Stimulated activated CD4-positive, alpha-beta T cell treated with anti-CD3 and anti-CD28 coated beads, Interleukin-1b, Interleukin-23, amount 100 ng/mL, for 1 hour (primary cell): ENCODE measurements at places on chromosomes 13 and 19.

DNA sequence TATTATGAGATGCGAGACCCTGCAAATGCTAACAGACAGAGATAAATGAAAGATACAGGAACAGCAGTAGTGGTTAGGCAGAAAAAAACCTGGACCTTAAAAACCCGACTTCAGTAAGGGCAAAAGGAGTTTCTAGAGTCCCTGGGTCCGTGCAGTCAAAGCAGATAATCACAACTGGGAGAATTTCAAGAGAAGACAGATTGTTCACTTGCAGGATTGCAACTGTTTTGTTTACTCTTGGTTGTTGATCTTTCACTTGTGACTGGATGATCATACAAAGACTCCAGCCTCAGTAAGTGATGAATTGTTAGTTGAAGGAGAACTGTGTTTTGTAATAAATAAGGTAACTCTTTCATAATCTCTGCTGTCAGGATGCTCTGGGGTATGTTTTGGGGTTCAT, 135.1 kb downstream of the GPC6 start:
- no peak for DNase-seq

DNA sequence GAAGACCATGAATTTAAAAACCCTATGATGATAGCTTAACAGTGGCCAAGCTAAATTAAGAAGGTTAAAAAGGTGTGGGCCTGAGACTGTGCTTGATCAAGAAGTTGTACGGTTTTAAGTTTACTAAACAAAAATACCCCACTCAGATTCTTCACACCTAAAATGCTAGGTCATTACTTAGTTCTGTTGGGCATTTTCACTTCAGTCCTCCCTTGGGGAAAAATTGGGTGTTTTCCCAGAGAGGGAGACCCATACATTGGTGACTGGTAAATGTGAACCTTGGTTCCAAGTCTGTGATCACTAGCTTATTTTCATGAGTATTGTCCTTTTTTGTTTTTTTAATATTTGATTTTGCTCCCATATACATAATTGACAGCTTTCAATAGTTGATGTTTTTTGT, 44.4 kb downstream of the MTUS2 start:
- DNase-seq = no peak

DNA sequence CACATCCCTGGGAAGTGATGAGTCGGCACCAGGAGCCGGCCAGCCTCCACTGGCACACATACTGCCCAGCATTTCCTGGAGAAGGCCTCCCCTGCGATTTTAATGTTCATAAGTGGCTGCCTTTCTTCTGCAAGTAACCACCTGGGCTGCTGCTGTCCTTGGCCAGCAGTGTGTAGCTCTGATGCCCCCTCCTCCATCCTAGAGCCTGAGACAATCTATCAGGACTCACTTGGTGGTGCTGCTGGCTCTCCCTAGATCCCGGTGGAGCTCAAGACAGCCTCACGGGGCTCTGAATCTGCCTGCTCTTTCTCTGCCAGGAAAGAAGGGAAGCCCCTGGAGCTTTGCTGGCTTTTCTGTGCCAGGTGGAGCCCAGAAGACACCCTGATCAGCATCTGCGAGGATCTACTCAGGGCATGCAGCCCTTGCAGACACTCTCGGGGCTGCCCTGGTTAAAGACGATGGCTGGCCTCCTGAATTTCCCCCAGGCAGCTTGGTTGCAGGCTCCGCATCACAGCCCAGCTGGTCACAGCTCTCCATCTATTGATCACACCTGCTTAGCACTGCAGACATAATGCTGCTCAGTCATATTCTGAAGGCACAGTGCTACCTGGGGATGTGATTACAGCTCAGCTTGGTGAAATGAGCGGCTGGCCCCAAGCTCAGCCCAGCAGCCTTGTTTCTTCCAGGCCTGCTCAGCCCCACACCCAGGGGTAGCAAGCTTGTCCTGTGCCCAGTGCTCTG, 122.3 kb downstream of the ZDHHC20 start:
- no peak for DNase-seq

- no peak for DNase-seq
These were observed 815.9 kb upstream of the KLHL1 start for GRCh38 chr13:70923863-70924752.

DNA sequence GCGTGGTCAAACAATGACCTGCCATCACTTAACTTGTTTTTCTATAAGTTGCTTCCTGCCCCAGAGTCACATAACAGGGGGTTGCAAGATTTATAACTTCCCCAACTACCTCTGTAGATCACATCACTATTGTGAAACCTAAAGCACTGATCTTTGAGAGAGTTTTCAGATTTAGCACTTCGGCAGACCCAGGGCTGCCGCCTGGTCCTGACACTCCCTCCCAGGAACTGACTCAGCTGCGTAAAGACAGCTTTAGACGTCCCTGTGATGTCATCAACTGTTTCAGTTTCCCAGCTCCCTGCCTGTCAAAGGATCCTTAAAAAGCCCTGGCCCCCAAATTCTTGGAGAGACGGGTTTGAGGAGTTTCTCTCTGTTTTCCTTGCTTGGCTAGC, 33.3 kb downstream of the IGFL2 start:
- DNase-seq = no peak

- DNase-seq = no peak
These were observed 17.5 kb downstream of the TMED1 start for GRCh38 chr19:10818301-10819123.

- peak; percentile 89 for DNase-seq
These were observed 6.0 kb downstream of the AP1M2 start for GRCh38 chr19:10580979-10581631.

DNA sequence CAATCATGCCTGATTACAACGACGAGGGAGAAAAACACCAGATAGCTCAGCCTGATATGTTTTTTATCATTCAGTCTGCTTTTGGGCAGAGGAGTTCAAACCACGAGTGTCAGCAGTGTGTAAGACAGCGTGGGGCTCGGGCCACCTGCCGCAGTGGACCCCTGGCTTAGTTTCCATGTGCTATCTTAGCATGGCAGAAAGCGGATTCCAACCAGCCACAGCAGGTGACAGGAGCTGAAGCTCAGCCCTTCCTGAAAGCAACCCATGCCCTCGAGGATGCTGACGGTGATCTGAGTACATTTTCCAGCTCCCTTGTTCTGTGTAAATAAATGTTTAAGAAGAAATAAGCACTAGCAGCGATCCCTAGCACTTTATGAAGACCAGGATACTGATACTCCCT, 32.2 kb upstream of the MBNL2 start:
- no peak for DNase-seq

DNA sequence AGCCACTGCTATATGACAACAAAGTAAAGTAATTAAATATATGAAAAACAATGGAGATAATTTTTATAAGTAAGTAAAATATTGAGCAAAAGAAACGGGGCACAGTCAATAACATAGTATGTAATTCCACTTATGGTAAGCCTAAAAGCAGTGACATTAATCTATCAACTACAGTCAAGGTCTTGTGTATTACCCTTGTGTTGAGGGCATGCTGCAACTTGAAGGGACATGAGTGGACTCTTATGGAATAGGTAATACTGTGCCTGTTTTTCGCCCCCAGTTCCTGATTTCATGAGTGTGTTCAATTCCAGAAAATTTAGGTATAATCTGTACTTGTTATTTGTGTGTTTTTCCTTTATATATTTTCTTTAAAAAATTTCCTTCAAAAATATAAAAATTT, 201.3 kb upstream of the SLITRK6 start:
- no peak for DNase-seq

- DNase-seq = no peak
These were observed 392.1 kb downstream of the EFNB2 start for GRCh38 chr13:106143392-106143791.

- DNase-seq = no peak
These were observed 17.5 kb downstream of the ZC3H13 start for GRCh38 chr13:46035066-46035465.

DNA sequence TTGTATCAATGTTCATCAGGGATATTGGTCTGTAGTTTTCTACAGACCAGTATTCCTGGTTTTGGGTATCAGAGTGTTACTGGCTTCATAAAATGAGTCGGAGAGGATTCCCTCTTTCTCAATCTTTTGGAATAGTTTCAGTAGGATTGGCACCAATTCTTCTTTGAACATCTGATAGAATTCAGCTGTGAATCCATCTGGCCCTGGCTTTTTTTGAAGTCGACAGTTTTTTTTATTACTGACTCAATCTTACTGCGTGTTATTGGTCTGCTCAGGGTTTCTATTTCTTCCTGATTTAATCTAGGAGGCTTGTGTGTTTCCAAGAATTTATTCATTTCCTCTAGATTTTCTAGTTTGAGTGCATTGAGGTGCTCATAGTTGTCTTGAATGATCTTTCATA, 11.4 kb downstream of the TEX26 start:
- no peak for DNase-seq

GRCh38 chr13:110399801-110400200, 92.7 kb downstream of the COL4A2 start:
- no peak for DNase-seq

GRCh38 chr13:94312511-94313216, 166.8 kb downstream of the DCT start:
- no peak for DNase-seq

DNA sequence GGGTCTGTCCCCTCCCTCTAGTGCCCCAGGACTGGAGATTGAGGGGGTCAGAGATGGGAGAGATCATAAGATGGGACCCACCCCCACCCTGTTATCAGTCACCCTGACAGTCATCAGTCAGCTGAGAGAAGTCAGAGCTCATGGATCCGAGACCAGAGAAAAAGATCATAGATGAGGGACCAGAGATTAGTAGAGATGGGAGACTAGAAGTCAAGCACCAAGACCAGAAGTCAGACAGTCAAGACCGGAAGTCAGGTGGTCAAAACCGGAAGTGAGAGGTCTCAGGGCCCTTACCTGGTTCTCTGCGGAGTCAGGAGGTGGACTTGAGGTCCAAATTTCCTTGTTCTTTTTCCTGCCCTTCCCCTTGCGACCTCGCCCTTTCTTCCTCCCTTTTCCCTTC, 7.0 kb downstream of the COL5A3 start:
- no peak for DNase-seq

- no peak for DNase-seq
These were observed 68.0 kb downstream of the CRYL1 start for GRCh38 chr13:20457670-20458069.

GRCh38 chr13:79679334-79679733, 198.4 kb downstream of the NDFIP2 start:
- DNase-seq = no peak

DNA sequence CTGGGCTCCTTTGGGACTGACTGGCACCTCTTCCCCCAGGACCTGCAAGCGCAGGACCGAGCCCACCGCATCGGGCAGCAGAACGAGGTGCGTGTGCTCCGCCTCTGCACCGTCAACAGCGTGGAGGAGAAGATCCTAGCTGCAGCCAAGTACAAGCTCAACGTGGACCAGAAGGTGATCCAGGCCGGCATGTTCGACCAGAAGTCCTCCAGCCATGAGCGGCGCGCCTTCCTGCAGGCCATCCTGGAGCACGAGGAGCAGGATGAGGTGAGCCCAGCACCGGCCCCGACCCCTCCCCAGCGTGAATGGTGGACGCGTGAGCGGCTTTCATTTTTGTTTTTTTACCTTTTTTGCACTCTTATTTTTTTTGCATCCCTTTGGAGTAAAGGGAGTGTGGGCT, 56.0 kb upstream of the LDLR start:
- DNase-seq = no peak

GRCh38 chr19:29552454-29553280, 26.9 kb downstream of the VSTM2B start:
- DNase-seq = no peak

DNA sequence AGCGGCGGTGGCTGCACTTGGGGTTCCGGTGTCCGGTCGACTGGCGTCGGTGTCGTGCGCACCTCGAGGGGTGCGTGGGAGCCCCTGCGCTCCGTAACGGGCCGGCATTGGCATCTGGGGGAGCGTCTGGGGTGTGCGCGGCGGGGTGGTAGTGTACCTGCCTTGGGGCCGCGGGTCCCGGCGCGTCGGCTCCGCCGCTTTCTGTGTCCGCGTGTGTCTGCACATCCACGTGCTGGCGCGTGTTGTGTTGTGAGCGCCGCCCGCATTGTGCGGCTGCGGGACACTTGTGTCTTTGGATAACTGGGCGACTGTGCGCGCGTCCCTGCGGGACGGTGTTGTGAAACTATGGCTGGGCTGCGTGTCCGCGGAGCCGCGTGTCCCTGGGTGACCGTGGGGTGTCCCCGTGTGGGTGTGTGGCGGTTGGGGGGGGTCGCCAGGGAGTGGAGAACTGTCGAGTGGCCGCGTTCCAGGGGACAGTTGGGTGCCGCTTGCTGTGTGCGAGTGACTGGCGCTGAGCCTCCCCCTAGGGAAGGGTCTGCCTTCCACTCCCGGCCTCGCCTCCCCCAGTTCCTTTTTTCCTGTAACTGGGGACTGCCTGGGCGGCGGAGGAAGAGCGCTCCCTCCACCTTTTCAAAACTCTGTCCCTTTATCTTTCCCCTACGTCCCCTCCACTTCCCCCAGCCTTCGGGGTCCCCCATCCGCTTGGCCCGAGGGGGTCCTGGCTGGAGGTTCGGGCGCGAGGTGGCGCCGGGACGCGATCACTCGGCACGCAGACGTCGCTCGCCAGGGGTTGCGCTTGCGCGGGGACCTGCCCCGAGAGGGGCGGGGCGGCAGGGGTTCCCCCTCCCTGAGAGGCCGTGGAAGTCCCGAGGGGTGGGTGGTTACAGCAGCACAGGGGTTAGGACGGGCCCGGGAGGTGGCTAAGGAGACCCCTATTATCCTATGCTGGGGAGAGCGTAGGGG, 5.7 kb upstream of the NFIC start:
- no peak for DNase-seq

- no peak for DNase-seq
These were observed 24.6 kb downstream of the CYP4F22 start for GRCh38 chr19:15532779-15533521.

GRCh38 chr19:10510301-10510802, 6.9 kb downstream of the S1PR5 start:
- DNase-seq = no peak

DNA sequence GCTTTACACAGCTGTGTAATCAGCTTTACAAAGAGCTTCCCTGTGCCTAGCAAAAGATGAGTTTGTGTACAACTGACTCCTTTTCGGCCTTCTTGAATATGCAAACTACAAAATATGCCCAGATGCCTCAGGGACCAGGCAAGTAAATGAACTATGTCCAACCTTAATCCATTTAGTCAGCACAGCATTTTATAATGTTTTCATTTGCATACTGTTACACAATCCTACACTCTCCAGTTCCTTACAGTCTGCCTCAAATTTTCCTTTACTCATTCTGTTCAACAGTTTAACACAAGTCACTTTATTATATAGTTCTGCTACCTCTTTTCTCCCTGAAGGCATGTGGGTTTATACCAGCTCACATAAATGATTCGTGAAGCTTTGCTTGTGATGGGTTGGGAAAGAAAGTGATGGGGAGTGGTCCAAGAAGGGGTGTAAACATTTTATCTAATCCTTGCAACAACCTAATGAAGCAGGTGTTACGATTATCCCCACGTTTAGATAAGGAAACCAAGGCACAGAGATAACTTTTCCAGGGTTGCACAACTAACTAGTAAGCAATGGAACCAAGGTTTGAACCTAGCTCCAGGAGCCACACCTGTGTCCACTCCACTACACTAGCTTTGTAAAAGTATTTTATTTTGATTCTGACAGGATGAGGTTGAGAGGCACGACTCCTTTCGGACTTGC, 3.3 kb upstream of the USP12 start:
- DNase-seq = no peak

DNA sequence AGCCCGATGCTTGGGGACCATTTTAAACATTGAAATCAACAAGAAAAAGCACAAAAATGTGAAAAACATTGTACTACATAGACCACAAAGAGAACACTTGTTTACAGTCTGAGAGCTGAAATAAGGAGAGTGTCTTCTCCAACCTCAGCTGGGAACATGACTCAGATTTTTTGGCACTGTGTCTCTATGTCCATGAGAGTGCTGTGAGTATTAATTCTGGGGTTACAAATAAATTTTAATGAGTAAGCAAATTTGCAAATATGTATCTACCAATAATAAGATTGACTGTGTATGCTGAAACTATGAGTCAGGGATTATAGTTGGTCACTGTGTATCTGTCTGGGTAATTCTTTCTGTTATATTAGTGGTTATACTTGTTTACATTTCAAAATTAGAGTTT, 174.0 kb downstream of the DCT start:
- DNase-seq = no peak
